NCI-H1930 (cell line): ENCODE measurements at places on chromosomes 7 and 10.

- DNase-seq: peak; percentile 44
These were observed 49.9 kb upstream of the STEAP1B start for GRCh38 chr7:22549667-22550513.

- no peak for DNase-seq
These were observed 799.9 kb downstream of the TNS3 start for GRCh38 chr7:46781901-46782439.

- DNase-seq: no peak
These were observed 7.2 kb upstream of the PSAP start for GRCh38 chr10:71857934-71858890.

GRCh38 chr7:99729486-99730237 is 5.3 kb downstream of the CYP3A7 start:
- DNase-seq: no peak

- no peak for DNase-seq
These were observed 37.7 kb downstream of the MTURN start for GRCh38 chr7:30172451-30172850.

- DNase-seq: no peak
These were observed 105.4 kb upstream of the FAM133B start for GRCh38 chr7:92695308-92696261.

DNA sequence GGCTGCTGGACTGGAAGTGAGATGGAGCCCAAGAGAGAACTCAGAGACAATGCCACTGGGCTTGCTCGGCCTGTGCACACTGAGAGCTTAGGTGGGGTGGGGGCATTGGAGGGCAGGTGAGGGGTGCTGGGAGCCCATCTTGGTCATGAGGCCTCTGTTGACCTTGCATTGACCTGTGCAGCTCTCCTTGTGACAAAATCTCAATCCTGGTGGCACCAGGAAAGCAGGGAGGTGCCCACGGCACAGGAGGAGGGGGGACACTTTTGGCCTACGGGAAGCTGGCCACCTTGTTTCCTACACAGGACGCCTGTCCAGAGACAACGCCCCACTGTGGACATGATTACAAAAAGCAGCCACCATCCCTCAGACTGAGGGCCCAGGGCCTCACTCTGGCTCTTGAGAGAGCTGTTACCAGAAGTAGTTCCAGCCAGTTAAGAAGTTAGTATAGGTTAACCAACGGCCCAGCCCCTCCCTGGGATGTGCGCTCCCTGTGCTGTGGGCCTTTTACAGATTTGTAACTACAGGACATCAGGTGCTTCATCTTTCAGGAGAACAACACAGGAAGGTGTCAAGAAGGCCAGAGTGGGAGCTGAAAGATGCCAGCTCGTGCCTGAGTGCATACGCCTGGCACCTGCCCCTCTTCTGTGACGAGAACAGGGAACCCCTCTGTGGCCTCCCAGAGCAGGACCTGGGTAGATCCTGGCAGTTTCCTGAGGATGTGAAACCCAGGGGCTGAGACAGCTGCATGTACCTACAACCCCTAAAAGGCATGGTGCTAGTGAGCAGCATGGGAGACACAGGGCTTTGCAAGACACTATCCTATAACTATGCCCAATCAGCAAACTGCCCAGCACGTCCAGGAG is 10.3 kb downstream of the PKD1L1 start:
- DNase-seq: no peak

- no peak for DNase-seq
These were observed 293.4 kb downstream of the PLXDC2 start for GRCh38 chr10:20109613-20110012.

GRCh38 chr10:71213127-71213621 is 804 bp downstream of the UNC5B start:
- no peak for DNase-seq

DNA sequence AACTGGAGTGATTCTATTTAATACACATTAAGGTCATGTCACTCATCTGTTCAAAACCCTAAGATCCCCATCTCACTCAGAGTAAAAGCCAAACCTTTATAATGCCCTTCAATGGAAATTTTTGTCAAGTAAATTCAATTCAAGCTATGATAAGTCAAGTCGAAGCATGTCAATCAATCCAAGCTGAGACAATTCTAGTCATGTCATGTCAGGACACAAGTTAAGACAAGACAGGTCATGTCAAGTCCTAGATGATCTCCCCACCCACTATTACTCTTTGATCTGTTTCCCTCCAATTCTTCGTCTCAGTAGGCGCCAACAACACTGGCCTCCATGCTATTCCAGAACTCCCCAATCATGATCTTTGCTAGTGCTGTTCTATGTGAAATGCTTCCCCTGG is 141.4 kb downstream of the MAGI2 start:
- no peak for DNase-seq

GRCh38 chr7:154794147-154794780 is 208.7 kb downstream of the PAXIP1 start:
- DNase-seq: no peak

DNA sequence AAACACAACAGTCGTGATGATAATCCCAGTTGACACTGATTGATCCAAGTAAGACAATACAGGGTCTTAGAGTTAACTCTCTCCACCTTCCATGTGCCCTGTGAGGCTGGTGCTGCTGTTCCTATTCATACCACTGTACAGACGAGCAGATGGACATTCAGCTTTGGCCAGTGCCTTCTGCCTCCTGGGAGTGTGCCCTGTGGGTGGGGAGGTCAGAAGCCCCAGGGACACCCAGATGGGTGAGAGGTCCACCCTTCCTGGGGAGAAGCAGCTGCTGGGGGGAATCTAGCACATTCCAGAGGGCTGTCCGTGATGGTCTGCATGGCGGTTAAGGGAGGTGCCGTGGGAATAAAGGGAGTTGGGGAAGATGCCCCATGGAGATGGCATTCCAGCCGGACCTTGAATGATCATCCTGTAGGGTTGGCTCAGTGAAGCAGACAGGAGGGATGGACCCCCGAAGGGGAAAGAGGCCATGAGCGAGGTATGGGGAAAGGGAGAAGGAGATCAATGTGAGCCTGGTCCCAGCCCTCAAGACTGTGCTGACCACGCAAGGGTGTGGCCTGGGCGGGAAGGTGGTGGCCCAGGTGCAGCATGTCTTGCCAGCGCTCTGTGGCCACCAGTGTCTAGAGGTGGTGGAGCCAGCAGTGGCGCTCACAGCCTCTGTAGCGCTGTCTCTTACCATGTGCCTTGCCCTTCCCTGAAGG is 74.0 kb downstream of the ADCY1 start:
- DNase-seq: no peak

DNA sequence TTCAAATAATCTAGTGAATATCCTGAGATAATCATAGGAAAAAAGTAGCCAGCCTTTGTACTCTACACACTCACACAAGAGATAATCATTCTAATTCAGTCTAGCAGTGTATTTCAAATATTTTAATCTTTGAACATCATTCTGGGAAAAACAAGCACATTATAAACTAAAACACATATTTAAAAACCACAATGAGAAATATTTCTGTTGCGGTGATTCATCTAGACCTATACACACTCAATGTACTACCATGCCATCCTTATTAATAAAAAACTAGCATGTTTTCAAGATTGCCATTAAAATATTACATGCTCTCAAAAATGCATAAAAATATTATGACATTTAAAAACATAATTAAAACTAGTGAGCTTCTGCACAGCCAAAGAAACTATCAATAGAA is 11.8 kb downstream of the COG5 start:
- no peak for DNase-seq

- DNase-seq: peak; percentile 7
These were observed 33.3 kb downstream of the CDK14 start for GRCh38 chr7:90629297-90629918.

GRCh38 chr7:79453266-79453557 is 255 bp downstream of the MAGI2 start:
- DNase-seq: no peak

GRCh38 chr7:132531562-132531961 is 44.7 kb downstream of the PLXNA4 start:
- DNase-seq: no peak

GRCh38 chr7:112006071-112006470 is 200.1 kb downstream of the DOCK4 start:
- DNase-seq: no peak

- DNase-seq: no peak
These were observed 81.9 kb downstream of the RBM20 start for GRCh38 chr10:110725801-110726630.

DNA sequence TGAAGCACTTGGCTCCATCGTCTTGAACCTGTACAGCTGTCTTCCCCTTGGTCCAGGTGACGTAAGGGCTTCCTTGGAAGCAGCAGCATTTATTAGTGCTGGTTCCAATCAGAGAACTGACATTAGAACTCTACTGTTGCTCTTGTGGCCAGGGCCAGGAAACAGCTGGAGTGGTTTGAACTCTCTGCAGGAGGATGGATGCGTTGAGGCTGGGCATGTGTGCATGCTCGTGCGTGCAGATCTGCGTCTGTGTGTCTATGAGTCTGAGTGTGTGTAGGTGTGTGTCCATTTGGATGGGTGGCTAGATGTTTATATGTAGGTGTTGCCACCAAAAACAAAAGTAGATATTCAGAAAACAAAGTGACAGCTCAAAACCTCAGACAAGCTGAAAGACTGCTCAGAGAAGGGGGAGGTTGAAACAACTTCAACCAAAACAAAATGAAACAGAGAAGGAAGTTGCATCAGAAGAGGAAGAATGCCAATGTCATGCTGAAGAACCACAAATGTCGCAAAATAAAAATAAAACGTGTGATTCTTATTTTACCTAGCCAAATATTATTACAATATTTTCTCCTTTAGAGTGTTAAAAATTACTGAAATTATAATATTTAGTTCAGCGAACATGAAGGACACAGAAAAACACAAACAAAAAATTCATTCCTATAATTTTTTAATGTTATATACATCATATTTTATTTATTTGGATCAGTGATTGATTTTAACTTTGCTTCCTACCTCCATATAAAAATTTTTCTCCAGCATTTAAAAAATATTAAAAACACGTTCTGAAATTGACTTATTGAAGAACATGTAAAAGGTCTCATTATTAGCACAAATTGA is 96.1 kb upstream of the MKLN1 start:
- no peak for DNase-seq

DNA sequence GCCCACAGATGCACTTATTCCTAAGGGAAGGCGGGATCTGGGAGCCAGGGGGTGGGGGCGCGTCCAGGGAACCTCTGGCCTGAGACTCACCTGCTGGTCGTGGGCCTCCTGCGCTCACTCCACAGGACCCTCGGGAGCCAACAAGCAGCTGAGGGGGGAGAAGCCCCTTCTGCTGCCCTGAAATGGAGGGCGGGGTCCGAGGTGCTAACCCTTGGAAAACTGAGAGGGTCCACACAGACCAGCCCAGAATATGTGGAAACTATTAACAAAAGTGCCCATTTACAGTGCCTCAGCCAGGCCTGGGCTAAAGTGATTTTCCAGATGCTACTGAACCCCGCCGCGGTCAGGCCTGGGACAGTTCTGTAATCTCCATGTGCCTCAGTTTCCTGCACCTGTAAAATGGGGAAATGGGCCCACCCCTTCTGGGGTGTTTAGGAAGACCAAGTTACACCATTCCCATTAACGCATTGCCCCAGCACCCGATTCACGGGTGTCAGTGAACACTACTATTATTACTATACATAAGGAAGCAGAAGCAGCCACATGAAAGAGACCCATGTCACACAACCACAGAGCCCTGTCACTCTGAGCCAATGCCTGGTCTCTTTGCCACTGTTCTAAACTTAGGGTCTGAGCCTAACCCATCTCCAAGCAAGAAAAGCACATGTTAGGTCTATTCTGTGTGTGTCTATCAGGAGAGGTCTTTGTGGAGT is 630 bp upstream of the VSTM4 start:
- no peak for DNase-seq

- DNase-seq: no peak
These were observed 22.9 kb downstream of the EEF1AKMT2 start for GRCh38 chr10:124768791-124769190.

DNA sequence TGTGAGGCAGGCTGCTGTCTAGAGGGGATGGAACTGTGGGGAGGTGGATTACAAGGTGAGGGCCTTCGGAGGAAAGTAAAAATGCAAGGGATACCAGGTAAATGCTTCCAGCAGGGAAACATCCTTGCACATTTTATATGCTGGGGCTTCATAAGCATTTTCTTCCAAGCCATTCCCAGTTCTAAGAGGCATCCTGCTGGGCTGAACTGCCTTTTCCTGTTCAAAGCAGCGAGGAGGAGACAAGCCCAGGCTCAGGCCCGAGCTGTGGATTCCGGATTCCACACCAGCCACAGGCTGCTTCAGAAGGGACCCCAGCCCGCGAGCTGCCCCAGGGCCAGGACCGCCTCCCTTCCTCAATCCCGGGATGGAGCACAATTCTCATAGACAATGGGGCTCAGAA is 249.7 kb downstream of the TNS3 start:
- no peak for DNase-seq
